Stromal cell of bone marrow (primary cell): ENCODE measurements at places on chromosomes 2 and 18.

- no peak for DNase-seq
Measured at GRCh38 chr2:239240414-239240881, 160.4 kb downstream of the HDAC4 start.

- no peak for DNase-seq
Measured at GRCh38 chr2:128457006-128457604, 138.4 kb upstream of the HS6ST1 start.

DNA sequence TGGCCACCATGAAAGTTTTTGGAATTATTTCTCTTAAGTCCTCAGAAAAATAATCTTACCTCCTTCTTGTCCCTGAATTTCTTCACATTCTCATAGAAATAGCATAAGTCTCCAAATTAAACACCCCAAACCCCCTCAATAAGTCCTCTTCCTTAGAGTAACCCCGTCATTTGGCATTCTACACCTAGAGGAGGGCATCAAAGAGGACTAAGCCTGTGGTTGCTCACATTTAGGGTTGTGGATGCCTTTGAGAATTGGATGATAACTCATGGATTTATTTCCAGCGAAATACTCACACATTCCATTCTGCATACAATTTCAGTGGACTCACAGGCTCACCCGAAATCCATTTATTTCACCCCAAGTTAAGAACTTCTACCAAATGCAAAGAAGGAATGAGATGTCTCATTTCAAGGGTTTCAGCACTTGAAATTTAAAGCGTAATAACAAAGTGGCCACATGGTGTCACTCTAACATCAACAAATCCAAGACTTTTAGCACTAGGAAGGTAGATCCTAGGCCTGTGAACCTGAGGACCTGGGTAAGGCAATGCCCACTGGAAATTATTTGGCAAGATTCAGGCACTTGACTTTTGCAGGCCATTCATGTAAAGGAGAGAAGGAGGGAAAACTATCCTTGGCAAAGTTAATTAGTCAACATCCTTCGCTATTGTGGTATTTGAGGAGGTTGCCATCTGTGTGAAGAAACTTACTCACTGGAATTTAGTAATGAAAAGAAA is 24.6 kb downstream of the DYTN start:
- peak; percentile 36 for DNase-seq

GRCh38 chr2:109290887-109291643 is 162.1 kb downstream of the SH3RF3 start:
- no peak for DNase-seq

GRCh38 chr2:180938451-180938850 is 42.0 kb upstream of the UBE2E3 start:
- DNase-seq: peak; percentile 39

GRCh38 chr2:11697103-11697871 is 27.3 kb upstream of the NTSR2 start:
- DNase-seq: no peak
